ENCODE measurements at places on chromosomes 12 and 14.

DNA sequence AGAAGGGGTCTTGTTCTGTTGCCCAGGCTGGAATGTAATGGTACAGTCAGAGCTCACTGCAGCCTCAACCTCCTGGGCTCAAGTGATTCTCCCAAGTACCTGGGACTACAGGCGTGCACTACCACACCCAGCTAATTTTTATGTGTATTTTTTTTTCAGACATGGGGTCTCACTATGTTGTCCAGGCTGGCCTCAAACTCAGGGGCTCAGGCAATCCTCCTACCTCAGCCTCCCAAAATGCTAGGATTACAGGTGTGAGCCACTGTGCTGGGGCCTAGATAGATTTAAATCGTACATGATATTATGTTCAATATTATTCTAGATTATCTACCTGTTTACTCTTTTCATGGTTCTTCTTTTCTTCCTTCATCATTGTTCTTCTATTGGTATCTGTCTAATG, 61.5 kb downstream of the IFT81 start:
- DNase-seq: no peak

GRCh38 chr12:105562199-105562971, 231.9 kb downstream of the C12orf75 start:
- DNase-seq: peak; percentile 28

DNA sequence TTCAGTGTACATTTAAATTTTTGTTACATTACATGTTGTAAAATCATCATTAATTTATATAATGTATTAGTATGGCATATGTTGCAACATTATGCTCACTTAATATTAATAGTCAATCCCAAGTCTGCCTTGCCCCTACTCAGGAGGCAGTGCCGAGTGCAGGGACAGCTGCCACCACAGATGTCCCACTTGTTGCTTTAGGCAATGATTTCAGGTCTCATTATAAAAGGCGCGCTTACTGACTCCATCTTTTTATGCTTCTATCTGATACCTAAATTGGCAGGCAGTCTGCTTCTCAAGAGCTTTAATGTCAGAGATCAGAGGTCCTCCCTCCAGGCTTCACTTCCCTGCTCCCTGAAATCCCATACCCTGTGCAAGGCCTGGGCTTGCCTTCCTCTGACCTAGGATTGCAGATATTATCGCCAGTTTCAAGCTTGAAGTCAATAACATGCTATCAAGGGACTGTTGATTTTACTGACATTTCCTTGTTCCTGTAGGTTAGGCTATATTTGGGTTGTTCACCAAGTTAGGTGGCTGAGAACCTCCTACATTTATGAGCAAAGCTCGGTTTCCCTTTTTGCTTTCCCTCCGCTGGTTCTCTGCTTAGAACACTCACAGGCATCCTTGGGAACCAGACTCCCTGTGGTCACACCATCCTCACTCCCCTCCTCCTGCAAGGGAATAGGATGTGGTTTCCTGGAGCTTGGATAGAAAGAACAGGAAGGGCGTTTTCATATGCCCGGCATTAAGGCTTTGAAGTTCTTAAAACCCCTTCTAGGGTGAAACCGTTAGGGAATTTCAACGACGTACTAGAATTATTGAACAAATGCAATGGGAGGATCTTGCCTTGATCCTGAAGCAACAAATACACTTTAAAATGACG, 208.4 kb upstream of the FKBP4 start:
- DNase-seq: no peak

DNA sequence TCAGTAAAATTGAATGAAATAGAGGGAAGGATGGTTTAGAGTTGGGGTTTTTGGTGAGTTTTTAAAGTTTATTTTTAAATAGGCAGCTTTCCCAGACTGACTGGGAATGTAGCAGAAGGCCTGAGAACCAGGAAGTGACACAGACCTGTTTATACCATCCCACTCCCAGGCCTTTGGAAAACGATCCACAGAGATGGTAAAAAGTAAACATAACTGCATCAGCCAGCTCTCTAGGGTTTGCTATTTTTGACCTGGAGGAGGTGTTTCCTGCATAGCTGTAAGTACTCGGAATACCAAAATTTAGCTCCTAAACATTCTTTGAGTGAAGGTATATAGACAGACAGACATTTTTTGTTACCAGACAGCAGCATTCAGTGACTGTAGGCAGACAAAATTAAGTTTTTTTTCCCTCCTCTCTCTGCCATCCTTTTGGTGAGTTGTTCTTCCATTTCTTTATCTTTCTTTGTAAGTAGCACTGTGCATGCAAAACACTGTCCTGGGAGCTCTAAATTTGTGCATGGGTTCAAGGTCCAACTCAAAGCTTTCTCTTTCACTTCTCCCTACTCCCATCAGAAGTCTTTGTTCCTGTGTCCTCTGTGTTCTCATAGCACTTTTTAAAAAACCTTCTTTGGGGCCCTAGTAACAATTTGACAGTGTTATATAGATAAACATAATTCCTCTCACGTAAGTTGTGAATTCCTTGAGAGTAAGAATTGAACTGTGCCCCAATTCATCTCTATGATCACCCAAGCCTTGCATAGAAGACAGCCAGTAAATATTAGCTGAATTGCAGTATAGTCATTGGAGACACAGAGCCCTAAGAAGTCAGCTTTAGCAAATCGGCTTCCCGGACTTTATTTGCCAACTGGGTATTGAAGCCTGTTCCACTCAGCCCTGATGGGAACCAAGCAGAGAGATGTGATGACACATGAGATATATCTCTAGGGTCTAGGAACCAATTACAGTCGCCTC, 37.4 kb downstream of the SUSD6 start:
- no peak for DNase-seq

- DNase-seq: peak; percentile 31
Observed at GRCh38 chr12:130203151-130203550, 40.9 kb downstream of the FZD10 start.

DNA sequence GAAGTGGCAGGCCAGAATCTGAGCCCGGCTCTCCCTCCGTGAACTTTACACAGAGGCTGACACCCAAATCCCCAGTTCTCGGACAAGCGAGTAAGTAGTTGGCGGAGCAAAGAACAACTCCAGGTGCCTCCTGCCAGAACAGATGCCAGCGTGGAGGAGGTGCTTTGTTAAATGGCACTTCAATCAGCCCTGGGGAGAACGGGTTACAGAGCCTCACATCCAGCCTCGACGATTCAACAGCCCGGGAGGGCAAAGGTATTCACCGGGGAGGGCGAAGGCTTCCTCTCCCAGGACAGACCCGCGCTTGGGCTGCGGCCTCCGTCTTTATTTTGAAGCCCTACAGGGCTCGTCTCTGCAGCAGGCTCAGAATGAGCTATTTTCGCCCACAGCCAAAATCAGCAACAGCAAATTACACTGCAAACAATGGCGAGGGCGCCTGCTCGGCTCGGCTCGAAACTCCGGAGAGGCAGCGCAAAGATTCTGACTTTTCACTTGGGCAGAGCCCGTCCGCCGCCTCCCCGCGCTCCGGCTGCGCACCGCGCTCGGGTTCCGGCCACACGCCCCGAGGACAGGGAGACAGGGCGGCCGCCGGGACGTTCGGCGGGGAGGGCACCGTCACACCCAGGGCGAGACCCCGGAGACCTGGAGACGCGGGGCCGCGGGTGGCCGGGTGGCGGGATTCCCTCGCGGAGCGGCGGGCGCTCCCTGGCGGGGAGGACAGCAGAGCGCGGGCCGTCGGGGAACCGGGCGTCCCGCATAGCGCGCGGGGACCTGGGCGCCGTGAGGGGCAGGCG, 811 bp downstream of the TMCC3 start:
- DNase-seq: no peak

DNA sequence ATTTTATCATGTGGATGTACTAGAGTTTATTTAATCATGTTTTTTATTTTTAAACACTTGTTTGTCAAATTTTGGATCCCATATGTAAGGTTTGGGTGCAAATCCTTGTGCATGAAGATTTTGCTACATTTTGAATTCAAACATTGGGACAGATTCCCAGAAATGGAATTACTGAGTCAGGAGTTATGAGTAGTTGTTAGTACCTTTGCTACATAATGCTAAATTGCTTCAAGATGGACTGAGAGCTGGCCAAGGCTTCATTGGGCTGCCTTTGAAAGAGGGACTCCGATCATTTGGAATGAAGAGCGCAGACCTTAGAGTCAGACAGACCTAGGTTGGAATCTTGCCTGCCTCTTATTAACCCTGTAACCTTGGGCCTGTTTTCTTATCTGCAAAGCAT, 154.9 kb upstream of the PWP1 start:
- no peak for DNase-seq

DNA sequence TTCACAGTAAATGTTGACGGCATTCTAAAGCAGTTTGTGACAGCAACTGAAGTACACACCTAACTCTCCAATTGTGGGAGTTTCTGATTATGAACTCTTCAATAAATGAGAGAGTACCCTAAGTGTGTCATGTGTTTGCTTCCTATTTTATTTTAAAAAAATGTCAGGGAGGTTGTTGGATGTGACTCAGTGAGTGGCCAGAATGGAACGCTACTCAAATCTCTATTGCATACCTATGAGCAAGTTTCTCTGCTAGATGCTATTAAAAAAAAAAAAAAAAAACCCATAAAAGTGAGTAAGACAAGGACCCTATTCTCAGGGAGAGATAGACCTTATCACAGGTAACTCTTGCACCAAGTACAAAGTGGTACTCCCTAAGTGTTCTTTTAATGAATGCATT, 256.6 kb downstream of the BTG1 start:
- DNase-seq: no peak

GRCh38 chr12:78155546-78155945, 324.9 kb downstream of the NAV3 start:
- no peak for DNase-seq

- no peak for DNase-seq
Observed at GRCh38 chr14:105533391-105533790, 7.0 kb downstream of the TMEM121 start.

DNA sequence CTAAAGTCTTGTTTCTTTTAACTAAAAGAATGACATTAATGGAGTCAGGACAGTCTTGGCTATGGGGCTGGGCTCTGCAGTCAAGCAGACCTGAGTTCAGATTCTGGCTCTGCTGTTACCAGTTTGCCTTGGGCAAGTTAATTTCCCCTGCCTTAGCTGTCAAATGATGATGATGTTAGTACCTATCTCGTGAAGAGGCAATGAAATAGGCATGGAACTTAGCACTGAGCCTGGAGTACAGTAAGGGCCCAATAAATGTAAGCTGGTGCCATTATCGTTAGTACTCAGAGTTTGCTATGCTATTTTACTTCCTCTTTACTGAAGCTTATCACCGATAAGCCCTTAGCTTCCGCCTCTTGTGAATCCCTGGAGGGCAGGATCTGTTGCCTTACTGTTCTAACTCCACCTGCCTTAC, 8.5 kb downstream of the FBXW8 start:
- DNase-seq: no peak

GRCh38 chr12:107670999-107671643, 14.5 kb upstream of the PWP1 start:
- DNase-seq: no peak

- no peak for DNase-seq
Observed at GRCh38 chr12:57057067-57057751, 7.3 kb upstream of the MYO1A start.

GRCh38 chr12:126139355-126139754, 1074.1 kb downstream of the AACS start:
- DNase-seq: no peak

DNA sequence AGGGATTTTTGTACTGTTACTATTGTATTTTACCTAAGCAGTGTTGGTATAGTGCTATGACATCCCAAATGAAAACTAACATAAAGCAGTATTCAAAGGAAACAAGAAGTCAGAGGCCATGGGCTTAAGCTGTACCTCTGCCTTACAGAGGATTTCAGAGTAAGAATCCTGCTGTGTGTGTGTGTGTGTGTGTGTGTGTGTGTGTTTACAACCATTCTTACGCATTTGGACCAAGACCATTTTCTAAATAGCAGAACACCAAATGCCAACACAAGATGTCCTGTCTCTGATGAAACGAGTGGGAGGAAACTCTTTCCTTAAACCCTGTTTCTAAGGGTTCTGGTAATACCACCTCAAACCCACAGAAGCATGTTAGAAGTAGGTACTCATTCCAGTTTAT, 64.4 kb downstream of the PPP1R36 start:
- no peak for DNase-seq

GRCh38 chr12:89799316-89799715, 90.7 kb upstream of the ATP2B1 start:
- no peak for DNase-seq

DNA sequence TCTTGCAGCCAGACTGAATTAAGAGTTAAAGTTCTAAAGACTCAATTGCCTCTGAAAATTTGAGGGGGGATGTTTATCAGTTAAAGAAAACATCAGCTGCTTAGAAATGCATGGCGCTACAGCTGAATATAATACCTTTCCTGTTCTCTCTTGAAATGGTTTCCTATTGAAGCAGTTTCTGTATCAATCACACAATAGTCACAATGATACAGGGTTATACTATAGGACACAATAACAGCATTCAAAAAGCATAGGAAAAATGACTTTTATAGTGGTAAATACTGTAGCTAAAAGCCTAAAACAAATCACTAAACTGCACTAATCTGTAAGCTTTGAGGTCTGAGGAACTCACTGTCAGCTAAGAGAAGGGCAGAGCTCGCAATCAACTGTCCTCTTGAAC, 15.2 kb downstream of the MDGA2 start:
- DNase-seq: no peak

- DNase-seq: no peak
Observed at GRCh38 chr14:61526405-61527312, 168.7 kb upstream of the HIF1A start.

DNA sequence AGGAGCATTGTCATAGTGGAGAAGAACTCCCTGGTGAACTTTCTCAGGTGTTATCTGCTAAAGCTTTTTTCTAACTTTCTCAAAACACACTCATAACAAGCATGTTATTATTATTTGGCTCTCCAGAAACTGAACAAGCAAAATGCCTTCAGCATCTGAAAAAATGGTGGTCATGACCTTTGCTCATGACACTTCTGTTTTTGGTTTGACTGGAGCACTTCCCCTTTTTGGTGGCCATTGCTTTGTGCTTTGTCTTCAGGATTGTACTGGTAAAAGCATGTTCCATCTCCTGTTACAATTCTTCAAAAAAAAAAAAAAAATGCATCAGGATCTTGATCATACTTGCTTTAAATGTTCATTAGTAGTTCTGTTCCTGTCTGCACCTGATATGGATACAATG, 1241.6 kb upstream of the USP15 start:
- DNase-seq: no peak

DNA sequence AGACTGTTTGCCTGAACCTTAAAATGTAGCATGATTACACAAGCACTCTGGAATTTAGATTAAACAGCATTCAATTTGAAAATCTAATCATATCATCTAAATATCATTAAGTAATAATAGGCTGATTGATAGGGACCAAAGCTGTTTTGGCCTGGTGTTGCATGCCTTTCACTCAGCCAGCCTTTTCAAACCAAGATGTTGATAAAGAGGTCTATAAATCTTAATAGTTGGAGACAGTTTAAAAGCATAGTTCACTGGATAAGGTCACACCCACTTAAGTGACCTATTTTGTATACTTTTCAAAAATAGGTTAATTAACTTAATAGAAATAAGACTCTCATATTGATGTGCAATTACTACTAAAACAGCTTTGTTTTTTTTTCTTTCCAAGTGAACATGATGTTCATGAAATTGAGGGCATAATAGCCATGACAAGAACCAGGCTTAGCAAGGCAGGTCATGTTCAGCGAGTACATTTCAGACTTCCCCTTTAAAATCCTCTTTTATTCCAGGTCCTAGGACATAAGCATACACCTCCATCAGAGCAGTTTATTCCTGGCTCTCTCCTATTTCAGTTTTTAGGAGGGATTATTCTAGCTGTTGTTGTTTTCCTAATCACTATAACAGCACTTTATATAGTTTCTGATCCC, 349.0 kb downstream of the RAD51B start:
- no peak for DNase-seq
